Hematopoietic multipotent progenitor cell (in vitro differentiated cells): ENCODE measurements at places on chromosomes 3 and 15. TPM values are rescaled to one million over a fixed set of nuclear protein-coding genes. Genes with fewer than 3 reads are reported as not detected.

DNA sequence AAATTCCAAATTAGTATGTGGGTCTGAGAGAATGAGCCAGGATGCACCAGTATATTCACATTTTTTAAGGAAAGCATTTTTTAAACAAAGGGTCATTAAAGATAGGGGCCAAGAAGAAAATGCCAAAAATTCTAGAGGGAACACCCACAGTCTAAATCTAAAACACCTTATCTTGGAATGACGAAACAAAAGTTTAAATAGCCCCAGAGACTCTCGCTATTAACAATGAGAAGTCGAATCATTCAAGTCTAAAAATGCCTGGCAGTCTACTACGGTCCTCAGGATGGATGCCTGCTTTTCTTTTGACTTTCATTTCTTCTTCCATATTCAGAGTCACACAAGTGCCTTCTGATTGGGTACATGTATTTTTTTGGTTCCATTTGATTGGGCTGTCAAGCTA lies 66.3 kb downstream of the SSUH2 start:
- DNase-seq, result no peak

- DNase-seq, result no peak
Observed at GRCh38 chr15:64267331-64267973, 88.5 kb downstream of the CSNK1G1 start.

- no peak for DNase-seq
Observed at GRCh38 chr3:194314388-194315068, 36.6 kb downstream of the CPN2 start.

GRCh38 chr15:63277893-63278456 lies 570 bp downstream of the APH1B start:
- peak; percentile 15 for DNase-seq

DNA sequence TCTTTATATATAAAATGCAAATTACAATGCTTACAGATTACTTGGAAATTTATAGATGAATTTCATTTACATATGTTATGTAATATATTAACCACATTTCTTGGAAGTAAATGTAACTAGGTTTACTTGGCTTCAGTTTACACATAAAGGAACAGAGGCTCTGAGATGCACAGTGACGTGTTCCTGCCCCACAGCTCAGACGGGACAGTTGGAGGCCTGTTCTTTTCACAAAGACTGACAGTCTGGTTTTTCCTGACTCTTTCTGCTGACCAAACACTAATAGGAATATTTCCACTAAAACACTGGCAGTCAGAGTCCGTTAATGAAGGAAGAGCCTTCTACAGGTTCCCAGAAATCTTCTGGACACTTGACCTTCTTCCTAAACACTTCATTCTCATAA lies 336.1 kb downstream of the MFSD1 start:
- no peak for DNase-seq

GRCh38 chr3:112651516-112651915 lies 10.6 kb upstream of the CCDC80 start:
- no peak for DNase-seq

DNA sequence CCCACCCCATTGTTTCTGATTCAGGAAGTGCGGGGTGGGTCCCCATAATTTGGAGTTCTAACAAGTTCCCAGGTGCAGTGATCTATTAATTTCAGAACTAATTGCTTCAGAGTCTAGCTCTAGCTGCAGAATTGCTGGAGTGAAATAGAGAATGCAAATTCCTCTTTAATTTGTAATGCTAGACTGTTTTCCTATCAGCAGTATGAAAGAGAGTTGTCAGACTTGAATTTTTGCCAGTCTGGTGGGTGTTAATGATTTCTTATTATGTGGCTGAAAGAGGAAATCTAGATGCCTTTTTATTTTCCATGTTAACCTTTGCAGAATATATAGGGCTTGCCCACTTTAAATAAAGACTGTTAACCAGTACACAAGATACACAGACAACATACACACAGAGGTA lies 23.7 kb downstream of the APH1B start:
- DNase-seq, result no peak

DNA sequence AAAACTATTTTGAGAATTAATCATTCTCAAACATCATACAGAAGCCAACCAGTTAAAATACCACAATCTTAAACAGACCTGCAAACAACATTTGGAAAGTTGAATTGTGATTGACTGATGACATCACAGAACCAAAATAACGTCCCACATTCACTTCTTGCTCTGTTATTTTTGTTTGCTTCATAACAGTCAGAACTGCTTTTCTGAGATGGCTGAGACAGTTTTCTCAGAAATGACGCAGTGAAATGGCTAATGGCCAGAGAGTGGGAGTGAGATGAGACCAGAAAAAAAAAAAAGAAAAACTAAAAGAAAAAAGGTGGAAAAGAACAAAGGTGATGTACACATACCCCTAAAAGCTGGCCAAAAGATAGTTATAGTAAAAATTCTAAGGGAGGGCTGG lies 1061.2 kb downstream of the FHIT start:
- DNase-seq, result no peak

- no peak for DNase-seq
Observed at GRCh38 chr3:124941771-124942170, 7.2 kb upstream of the MUC13 start.

DNA sequence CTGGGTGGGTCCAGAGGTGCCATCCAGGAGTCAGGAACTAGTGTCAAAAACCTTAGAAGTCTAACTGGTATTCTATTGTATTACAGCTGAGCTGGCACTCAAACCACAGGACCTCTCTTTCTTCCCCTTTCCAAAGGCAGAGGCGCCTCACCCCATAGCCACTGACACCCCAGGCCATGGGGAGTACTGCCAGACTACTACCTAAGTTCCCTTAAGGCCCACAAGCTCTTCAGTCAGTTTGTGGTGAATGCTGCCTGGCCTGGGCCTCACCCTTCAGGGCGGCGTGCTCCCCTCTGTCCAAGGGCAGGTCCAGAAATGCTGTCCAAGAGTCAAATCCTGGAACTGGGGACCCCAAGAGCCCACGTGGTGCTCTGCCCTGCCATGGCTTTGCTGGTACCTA lies 43.0 kb upstream of the FGF7 start:
- DNase-seq, result no peak

DNA sequence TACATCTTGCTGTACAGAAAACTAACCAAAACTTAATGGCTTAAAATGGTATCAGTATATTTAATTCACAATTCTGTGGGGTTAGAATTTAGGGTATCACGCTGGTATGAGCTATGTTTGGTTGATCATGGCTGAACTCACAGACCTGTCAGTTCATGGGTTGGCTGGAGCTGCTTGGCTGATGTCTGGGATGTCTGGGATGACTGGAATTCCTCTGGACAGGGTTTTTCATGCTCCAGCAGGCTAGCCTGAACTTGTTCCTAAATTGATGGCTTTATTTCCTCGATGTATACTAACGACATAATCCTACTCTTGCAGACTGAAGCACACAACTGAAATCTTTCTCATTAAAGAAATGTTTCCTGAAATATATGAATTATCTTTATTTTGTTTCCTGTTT lies 338.9 kb upstream of the GBE1 start:
- DNase-seq, result no peak

GRCh38 chr15:45799508-45799907 lies 164.7 kb downstream of the SQOR start:
- no peak for DNase-seq

- DNase-seq, result no peak
Observed at GRCh38 chr3:149174901-149175300, 45.5 kb downstream of the HPS3 start.

DNA sequence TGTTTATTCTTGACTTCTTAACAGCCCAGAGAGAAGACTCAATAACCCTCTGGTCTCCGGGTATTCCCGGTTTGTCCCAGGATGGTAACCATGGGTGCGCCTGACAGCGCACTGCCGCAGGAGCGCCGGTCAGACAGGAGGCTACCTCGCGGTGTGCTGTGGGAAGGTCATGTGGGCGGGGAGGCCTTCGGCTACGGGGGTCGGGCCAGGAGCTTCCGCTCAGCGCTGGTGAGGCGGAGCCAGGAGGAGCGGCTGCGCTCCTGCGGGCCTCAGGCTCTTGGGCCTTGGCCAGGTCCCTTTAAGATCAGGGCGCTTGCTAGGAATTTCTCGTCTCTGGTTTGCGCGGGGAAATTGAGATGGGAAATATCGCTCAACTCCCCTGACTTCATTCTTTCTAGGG lies 182.3 kb upstream of the NDN start:
- peak; percentile 33 for DNase-seq

DNA sequence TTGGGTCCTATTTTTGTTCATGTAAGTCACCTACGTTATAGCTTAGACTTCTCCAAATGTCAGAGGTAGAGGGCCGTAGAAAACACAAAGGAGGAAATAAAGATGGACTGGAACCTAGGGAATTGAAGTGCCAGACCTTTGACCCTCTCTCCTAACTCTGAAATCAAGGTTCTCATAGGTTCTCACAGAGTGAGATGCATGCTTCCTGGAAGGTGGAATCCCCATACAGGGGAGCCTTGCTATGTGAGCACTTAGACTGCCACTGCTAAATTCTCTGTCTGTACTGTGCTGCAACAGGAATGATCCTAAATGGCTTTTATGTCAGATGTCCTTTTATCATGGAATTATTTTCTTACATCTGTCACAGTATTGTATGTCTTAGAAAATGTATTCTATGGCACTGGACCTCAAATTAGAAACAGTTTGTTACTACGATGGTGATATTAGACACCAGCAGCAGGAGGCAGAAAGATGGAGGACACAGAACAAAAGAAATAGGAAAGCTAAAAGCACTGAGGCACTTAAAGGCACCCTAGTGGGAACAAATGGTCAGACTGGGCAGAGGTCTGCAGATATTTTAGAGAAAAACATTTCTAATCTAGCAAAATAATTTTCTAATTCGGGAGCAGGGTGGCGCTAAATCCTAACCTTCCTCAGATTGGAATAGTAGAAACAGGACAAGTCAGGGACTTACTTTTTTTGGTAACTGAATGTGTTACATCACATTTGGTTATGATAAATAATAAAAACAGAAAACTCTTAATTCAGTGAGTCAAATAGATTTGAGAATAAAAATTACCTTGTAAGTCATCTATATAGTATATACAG lies 60.2 kb upstream of the CDAN1 start:
- peak; percentile 1 for DNase-seq

GRCh38 chr3:111747490-111747889 lies 111.6 kb upstream of the PHLDB2 start:
- DNase-seq, result no peak

DNA sequence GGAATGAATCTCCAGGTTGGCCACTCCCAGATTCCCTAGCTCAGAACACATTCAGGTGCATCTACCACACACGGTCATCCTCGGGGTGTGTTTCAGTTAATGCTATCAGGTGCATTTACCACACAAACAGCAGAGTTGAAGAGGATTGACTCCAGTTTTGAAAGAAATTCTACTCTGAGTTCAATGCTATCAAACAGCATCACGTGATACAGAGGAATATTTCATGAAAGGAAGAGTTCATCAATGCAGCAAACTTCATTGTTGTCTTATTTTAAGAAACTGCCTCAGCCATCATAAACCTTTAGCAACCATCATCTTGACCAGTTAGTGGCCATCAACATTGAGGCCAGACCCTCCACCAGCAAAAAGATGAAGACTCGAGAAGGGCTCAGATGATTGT lies 22.6 kb upstream of the LRRN1 start:
- no peak for DNase-seq

DNA sequence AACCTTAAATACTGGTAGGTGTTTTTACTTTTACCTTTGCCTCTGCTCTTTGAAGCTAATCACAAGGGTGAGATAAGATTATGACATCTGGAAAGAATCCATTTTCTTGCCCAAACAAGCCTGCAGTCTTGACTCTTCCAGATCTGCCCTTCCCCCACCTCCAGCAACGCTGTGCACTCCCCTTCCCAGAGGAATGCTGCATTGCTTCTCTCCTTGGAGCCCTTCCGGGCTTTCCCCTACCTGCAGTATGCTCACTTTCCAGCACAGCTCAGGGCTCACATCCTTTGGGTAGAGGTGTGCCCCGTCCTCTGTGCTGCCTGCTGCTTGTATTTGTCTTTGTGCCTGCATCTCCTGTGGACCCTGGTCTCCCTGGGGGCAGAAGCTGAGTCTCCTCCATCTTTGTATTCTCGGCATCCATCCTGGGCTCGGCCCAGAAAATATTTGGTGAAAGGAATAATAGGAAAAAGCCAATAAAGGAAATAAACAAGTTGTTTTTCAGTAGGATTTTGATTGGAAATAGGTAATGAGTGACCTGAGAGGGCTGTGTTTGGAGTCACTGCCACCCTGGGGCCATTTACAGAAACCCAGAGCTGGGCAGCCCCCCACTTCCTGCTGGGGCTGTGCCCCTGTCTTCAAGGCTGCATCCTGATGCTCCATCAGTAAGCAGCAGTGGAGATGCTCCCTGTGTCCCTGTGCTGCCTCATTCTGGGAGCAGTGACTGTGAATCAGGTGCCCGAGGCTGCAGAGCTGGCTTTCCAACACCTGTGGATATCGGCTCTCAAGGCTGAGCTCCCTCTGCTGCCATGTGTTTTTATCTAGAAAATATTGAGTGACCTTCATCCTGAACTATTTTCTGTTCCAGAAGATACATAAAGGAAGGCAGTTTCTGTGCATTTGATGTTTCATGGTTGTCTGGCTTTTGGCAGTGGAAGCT lies 117.5 kb downstream of the EEFSEC start:
- no peak for DNase-seq

- no peak for DNase-seq
Observed at GRCh38 chr15:56653107-56653506, 80.2 kb downstream of the ZNF280D start.

- DNase-seq, result no peak
Observed at GRCh38 chr3:45211466-45212094, 14.5 kb downstream of the TMEM158 start.

- no peak for DNase-seq
Observed at GRCh38 chr3:134103470-134103869, 73.7 kb upstream of the SLCO2A1 start.

GRCh38 chr15:29571792-29572431 lies 250.4 kb downstream of the TJP1 start:
- DNase-seq, result no peak

GRCh38 chr3:32569540-32570420 lies 878 bp downstream of the DYNC1LI1 start:
- DNase-seq, result peak; percentile 38

- DNase-seq, result peak; percentile 60
Observed at GRCh38 chr15:100937171-100937570, 18.0 kb downstream of the LRRK1 start.

The NOX5 gene
- under 0.01 TPM for total RNA-seq

The RHOA gene
- total RNA-seq, result 399 TPM

The PLA2G4E gene
- not detected for total RNA-seq

The CCR8 gene
- total RNA-seq, result not detected

The SKOR1 gene
- total RNA-seq, result 1.1 TPM

The ECE2 gene
- total RNA-seq, result not detected

The SATB1 gene
- 141 TPM for total RNA-seq

The TF gene
- total RNA-seq, result under 0.01 TPM

The SEMA6D gene
- under 0.01 TPM for total RNA-seq

The GMPS gene
- total RNA-seq, result 16.7 TPM

The CHSY1 gene
- total RNA-seq, result 23.4 TPM

The SLC28A2 gene
- not detected for total RNA-seq

The SYNPR gene
- total RNA-seq, result under 0.01 TPM

The NR1I2 gene
- total RNA-seq, result 2.4 TPM

The TERC gene
- 149 TPM for total RNA-seq

The KBTBD13 gene
- not detected for total RNA-seq
